ENCODE measurements at places on chromosomes 7 and 10.

DNA sequence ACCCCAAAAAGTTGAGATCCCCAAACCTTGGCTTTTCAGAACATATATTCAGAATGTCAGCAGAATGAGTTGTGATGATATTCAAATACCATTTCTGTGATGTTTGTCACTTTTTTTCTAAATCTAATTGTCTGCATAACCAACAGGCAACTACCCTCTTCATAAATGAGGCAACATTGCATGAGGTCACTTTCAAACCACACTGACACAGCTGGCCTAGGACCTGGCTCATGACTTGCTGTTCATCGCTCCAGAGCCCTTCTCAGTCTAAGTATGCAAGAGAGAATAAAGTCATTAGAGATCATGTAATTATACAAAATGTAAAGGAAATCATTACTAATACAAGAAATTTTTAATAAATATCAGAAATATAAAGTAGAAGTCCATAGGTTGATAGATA, 681.9 kb downstream of the GRM8 start:
- DNase-seq, result no peak

GRCh38 chr10:5959142-5959541, 18.2 kb downstream of the IL15RA start:
- DNase-seq, result no peak

- no peak for DNase-seq
These were observed 29.2 kb upstream of the ADGRA1 start for GRCh38 chr10:133058331-133059092.

DNA sequence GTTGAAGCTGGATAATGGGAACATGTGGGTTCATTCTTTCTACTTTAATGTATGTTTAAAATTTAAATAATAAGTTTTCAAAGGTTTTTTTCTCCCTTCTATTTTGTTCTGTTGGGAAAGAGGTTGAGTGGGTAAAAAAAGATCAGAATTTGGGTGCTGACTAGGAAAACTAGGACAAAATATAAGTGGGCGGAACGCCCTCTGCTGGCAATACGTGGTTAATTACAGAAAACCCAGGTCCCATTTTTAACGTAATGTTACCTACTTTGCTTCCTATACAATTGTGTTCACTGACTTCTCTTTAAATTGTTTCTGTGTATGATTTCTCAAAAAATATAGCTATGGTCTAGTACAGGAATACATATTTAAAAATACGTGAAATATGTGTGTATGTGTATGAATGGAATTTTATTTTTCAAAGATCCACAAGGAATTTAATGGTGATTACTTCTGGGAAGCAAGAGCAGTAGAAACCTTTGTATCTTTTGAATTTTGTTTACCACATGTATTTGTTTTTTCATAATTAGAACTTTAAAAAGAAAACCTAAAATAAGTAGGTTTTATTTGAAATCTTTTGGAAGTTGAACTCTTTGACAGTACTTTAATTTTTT, 8.7 kb downstream of the ECD start:
- DNase-seq, result no peak

GRCh38 chr10:15035385-15036301, 8.1 kb upstream of the OLAH start:
- DNase-seq, result no peak

- DNase-seq, result no peak
These were observed 12.8 kb downstream of the SH3PXD2A start for GRCh38 chr10:103842605-103843004.

- no peak for DNase-seq
These were observed 29.7 kb downstream of the ZNF467 start for GRCh38 chr7:149743476-149744255.

DNA sequence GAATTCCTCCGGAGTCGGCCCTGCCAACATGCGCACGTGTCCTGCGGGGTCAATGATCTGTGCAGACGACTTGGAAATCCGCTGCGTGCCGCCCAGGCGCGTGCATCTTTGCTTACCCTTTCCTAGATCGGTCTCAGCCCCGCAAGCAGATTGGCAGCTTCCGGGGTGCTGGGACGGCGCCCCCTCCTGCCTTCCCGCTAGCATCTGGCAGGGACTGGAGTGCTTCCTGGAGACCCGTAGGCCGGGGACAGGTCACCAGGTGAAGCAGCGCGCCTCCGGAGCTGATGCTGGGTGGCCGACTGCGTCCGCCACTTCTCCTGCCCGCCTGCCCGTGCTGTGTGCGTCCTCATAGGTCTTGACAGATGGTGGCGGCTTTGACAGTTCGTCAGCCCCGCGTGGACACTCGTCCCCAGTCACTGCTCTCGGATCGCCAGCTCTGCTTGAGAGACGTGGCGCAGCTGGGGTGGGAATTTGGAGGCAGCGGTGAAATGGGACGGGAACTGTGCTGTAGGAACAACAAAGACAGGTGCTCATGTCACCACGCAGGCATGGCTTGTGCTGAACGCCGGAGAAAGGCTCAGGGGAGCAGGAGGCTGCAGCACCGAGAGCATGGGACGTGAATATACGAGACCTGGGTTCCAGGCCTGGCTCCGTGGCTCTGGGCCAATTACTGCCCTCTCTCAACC, 21.9 kb upstream of the KCNK18 start:
- DNase-seq, result no peak

DNA sequence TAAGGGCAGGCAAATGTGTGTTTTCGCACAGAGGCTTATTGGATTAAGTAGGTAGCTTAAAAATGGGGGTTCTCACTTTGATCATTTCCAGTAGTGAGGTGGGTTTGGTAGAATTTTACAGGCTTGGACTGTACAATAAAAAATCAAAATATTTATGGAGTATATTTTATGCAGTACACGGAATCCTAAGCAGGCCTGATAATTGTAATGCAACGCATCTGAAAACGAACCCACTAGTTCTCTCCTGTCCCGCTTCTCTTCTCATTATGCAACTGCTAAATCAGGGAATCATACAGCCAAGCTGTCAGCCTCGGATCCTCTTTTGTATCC, 377 bp upstream of the POLR1F start:
- DNase-seq, result no peak

DNA sequence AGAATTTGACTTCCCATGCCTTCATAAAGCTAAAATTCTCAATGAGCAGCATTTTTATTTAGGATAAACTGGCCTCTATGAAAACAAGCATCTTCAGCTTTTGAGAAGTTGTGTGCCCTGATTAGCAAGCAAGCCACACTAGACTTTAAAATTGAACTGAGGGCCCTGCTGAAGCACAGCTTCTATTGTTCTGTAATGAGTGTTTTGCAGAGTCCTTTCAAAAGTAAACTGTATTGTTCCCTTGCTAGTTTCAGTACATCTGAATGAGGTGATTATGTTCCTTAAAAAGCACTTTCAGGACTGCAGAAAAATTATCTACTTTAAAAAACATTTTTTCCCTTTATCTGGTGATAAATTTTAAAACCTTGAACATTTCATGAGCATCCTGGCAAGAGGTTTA, 113.3 kb upstream of the PRPS1L1 start:
- DNase-seq, result no peak

GRCh38 chr10:77602231-77602912, 35.2 kb downstream of the KCNMA1 start:
- no peak for DNase-seq

- DNase-seq, result no peak
These were observed 2.1 kb upstream of the TMEM72 start for GRCh38 chr10:44908936-44909630.

DNA sequence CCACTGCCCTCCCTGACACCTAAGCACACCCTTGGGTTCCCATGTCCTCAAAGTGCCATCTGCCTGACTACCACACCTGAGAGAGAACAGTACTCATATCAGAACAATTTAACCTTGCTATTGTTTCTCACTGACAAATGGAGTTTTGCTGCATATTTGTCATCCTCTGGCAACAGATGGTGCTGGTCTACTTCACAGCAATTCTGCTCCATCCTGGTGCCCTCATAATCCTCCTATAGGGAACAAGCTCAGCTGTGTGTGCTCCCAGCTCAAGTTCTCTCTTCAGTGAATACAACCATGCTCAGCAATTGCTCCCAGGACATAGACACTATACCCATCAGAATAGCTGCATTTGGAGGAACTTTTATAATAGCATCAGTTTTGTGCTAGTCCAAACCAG, 32.8 kb upstream of the ITGB1 start:
- no peak for DNase-seq

- no peak for DNase-seq
These were observed 500.2 kb upstream of the GALNT17 start for GRCh38 chr7:70631718-70632117.

DNA sequence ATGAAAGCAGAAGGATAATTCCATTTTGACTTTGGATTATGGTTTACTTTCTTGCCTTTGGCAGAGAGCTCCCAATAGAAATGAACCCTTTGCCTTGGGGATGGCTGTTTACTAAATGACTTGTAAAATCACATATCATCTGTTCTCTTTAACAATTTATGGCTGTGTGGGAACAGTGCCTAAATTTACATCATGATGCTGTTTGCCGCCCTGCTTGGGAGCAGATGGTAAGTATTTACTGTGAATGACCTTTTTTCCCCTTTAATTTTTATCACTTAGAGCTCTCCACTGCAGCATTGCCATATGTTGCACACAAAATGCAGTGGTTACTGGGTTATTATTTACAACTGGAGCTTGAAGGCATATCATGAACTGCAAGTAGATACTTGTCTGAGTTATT, 13.4 kb downstream of the HEPACAM2 start:
- DNase-seq, result no peak

DNA sequence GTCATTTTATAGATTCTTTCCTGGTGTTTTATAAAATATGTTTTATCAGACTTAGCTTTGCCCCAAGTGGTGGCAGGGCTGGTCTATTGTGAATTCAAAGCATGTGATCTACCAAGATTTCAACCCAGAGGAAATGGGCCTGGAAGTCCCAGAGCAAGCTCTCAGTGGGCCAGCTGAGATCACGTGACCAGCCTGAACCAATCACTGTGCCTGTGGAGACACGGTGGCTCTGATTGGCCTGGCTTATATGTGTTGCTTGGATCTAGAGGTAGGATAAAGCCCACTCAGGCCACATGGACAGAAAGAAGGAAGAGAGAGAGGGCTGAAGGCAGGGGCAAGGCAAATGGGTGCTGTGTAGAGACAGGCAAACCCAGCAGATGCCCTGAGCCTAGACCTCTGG, 65.5 kb upstream of the GATA3 start:
- no peak for DNase-seq

DNA sequence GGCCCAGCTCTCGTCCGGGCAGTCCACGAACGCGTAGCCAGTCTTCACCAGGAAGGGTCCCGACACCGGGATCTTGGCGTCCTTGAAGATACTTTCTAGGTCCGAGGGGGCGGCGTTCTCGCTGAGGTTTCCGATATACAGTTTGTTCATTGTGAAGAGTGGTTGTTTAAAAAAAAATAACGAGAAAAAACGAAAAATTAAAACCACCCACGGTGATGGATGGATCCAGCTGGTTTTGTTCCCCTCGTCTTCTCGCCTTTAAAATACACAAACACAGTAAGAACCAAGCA, 385 bp downstream of the IGF2BP3 start:
- no peak for DNase-seq

GRCh38 chr10:62386356-62387320, 12.5 kb downstream of the ZNF365 start:
- DNase-seq, result no peak

GRCh38 chr10:103776878-103777591, 78.3 kb downstream of the SH3PXD2A start:
- no peak for DNase-seq

DNA sequence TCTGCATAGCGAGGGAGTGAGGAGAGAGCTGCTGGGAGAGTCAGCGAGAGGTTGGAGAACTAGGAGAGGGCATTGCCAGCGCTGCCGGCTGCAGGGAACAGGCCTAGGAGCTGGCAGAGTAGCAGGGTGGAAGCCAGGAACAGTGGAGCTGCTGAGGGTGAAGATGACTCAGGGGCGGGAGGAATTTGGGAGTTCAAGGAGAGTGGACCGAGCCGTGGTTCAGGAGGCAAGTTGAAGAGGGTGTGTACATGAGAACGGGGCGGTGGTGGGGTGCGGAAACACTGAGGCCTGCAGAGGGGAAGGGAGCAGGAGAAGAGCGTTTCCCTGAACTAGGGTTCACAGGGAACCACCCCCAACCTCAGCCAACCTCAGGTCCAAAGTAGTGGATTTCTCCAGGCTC, 31.5 kb downstream of the HIF1AN start:
- DNase-seq, result no peak

- DNase-seq, result no peak
These were observed 52.6 kb upstream of the GDF10 start for GRCh38 chr10:47247148-47248059.

GRCh38 chr10:128062331-128062880, 63.8 kb downstream of the MKI67 start:
- no peak for DNase-seq

- DNase-seq, result no peak
These were observed 124.0 kb upstream of the SAMD8 start for GRCh38 chr10:74987339-74988053.

GRCh38 chr7:95432606-95433005, 2.2 kb downstream of the PON2 start:
- no peak for DNase-seq

DNA sequence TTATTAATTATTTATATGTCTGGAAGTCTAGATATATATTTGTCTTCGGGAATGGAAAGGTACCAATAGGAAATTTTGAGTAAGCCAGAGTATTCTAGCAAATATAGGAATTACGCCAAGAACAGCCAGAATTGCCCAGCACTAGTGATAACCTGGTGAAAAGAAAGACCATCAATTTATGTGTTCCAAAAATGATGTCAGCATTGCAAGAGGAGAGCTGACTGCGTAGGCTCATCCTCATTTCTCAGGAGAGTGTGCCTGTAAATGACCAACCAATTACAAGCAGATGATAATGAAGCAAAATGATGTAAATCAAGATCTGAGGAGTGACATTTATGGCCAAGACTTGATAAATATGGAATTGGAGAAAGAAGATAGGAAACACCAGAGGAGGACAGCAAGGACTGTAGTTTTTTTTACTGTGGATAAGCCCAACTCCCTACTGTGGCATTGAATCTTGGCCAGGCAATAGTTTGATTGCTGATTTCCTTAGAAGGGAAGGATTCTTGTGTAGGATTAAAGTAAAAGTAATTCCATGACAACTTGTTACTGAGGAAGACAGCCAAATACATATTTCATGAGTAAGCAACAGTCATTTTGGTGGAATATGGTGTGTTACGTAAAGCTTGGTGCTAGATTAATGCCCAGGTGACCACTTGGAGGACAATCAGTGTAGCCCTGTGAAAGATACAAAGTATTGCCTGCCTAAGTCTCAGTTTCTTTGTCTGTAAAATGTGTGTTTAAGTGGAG, 590.8 kb downstream of the AUTS2 start:
- DNase-seq, result no peak

GRCh38 chr7:44211126-44211675, 10.4 kb downstream of the YKT6 start:
- DNase-seq, result no peak

GRCh38 chr7:26049081-26049480, 102.9 kb upstream of the NFE2L3 start:
- DNase-seq, result no peak
